HTR-8/SVneo (cell line): ENCODE measurements at places on chromosomes 4 and X.

GRCh38 chr4:152158225-152158624, 377.7 kb downstream of the FBXW7 start:
- no peak for DNase-seq

GRCh38 chr4:63563288-63564014, 845.8 kb downstream of the TECRL start:
- DNase-seq, result peak; percentile 0

- DNase-seq, result no peak
These were observed 230.1 kb downstream of the OPHN1 start for GRCh38 chrX:68203211-68203610.

GRCh38 chrX:48792219-48792618, 5.8 kb downstream of the GATA1 start:
- DNase-seq, result no peak

DNA sequence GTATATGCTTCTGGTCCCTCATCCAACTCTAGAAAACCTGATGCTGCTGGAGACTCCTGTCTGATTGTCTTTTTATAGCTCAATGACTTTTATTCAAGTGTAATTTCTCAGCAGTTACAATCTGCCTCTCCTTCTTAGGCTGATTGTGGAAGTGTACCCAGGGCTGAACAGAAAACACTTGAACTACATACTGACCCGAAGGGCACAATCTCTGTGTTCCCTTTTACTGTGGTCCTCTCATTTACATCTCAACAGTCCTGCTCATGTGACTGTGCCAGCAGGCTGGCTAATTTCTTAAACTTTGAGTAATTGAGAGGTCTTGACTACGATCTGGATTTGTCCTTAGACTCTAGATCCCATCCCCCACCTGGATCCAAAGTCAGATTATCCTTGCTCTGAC, 863.4 kb downstream of the PDHA2 start:
- DNase-seq, result no peak

- DNase-seq, result no peak
These were observed 79.9 kb downstream of the AMOT start for GRCh38 chrX:112760697-112761096.

DNA sequence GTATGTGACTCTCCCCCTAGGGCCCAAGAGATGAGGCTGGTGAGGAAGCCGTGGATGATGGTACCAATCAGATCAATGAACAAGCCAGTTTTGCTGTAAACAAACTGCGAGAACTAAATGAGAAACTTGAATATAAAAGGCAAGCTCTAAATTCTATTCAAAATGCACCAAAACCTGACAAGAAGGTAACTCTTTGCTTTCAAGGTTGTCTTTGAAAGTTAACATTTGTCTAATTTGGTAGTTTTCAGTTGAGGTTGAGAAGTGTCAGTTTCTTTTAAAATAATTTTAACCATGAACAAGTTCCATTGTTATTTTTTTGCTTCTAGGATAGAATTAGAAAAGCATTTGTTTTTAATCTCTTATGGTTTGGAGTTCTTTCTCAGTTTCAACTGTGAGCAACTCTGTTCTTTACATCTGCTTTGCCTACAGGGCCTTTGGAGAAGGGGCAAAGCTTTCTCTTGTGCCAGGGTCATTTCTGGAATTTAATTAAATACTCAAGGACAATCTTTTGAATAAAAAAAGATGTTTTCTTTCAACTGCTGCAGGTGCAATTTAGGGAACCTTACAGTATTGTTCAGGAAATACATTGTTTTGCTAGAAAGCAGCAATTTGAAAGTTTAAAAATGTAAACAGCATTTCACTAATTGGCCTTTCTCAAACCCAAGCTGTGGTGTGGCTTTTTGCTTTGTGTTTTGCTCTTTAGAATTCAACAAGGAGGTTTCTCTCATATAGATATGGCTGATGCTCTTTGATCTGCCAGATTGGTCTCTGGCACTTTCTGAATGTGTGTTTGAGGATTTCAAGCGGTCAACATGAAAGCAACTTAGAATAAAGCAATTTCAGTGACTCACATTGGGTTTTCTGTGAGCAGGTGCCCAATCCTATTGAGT, 62.9 kb downstream of the LRP2BP start:
- no peak for DNase-seq

DNA sequence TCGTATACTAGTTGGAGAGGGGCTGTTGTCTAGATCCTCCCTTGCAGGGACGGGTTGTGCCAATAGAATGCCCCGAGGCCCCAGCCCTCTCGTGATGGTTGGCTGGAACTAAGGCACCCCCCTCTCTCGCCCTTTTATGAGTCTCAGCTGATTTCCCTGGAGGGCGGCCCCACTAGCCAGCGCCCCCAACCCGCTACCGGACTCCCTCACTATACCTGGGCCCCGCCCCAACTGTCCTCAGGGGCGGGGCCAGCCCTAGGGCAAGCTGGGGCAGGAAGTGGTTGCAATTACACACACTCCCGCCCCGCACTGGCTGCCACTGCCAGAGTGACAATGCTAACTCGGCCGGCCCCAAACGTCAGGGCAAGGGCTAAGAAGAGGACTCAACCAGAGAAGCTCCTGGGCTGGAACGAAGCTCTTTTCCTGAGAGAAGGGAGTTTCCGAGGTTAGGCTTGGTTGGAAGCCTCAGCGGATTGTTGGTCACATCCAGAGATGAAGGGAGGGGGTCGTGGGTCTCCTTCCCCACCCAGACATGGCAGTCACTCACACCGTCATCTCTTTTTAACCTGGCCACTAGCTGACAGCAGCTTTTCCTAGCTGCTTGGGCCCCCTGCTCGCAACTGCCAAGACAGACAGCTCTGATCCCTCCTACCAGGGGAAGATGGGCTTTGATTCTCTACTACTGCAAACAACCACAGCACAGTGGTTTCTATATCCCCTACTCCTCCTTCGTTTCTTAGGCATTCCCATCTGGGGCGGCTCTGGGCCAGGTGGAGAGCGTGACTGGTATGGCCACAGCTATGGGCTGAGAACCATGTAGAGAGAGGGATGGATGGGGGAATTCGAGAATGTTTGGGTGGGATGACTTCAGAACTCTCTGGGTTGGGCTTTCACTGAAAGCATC, 21.0 kb upstream of the BCORL1 start:
- no peak for DNase-seq

DNA sequence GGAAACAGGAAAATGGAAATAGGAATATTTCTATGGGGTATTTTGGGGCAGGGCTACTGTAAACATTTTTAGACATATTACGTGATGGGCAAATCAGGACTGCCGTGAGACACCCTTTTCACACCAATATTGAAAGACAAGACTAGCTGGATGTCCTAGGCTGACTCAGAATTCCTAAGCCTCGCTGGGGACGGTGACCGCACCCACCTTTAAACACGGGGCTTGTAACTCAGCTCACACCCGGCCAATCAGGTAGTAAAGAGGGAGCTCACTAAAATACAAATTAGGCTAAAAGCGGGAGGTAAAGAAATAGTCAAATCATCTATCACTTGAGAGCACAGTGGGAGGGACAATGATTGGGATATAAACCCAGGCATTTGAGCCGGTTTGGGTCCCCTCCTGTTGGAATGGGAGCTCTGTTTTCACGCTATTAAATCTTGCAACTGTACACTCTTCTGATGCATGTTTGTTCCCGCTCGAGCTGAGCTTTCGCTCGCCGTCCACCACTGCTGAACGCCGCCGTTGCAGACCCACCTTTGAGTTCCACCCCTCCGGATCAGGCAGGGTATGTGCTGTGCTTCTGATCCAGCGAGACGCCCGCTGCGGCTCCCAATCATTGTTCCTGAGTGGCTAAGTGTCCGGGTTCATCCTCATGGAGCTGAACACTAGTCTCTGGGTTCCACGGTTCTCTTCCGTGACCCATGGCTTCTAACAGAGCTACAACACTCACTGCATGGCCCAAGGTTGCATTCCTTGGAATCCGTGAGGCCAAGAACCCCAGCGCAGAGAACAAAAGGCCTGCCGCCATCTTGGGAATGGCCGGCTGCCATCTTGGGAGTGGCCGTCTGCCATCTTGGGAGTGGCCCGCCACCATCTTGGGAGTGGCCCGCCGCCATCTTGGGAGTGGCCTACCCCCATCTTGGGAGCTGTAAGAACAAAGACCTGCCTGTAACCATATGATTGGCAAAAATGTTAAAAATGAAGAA, 152.6 kb downstream of the CRLF2 start:
- DNase-seq, result no peak

- peak; percentile 3 for DNase-seq
These were observed 130.3 kb downstream of the DIPK2B start for GRCh38 chrX:45070116-45071007.

DNA sequence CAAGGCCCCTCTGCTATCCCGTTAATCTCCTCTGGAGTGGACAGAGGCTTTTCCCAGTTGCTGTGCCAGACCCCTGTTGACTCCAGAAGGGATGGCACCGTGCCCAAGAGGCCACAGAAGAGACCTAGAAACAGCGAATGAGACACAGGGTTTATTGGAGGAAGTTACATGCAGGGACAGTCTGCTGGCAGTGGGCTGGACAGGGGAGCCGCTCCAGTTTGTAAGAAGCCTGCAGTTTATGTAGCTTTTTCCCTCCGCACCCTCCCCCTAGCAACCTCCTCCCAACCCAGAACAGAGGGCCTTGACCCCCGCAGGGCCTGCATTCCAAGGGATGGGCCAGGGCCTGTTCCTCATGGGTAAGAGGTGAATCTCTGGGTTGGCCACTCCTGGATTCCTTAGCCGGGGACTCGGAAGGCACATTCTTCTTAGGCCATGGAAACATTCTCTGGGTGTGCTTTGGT, 216.8 kb upstream of the PSAPL1 start:
- peak; percentile 53 for DNase-seq

- DNase-seq, result no peak
These were observed 171.7 kb upstream of the HCCS start for GRCh38 chrX:10939424-10939823.

DNA sequence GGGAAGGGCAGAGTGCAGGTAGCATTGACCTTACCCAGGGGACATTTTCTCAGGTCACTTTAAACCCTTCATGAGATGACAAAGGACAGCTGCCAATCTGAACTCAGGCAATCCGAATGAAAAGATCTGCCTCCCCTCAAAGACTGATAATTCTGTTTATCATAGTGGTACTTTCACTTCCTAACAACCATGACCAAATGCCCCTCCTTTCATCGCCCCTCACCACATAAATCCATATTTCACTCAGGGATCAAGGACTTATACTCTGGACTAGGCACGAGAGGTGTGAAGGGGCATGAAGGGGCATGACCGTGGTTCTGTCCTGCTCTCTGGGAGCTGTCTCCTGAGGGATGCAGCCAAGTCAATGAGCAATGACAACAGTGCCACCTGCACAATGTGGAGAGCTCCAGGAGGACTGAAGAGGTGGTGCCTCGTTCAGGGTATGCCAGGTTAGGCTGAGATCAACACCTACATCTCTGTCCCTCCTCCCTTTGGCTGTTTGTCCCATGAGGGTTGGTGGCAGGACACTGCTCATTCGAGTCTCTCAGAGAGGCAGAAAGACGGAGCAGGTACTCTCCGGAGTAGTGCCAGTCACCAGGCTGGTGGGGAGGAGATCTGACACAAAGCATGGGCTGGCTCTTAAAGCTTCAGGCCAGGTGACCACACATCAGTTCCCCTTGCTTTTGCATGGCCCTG, 12.5 kb downstream of the HS3ST1 start:
- no peak for DNase-seq

- DNase-seq, result peak; percentile 90
These were observed 21.1 kb upstream of the TADA2B start for GRCh38 chr4:7021930-7022664.

- no peak for DNase-seq
These were observed 42.1 kb upstream of the KLHL34 start for GRCh38 chrX:21700275-21700674.

DNA sequence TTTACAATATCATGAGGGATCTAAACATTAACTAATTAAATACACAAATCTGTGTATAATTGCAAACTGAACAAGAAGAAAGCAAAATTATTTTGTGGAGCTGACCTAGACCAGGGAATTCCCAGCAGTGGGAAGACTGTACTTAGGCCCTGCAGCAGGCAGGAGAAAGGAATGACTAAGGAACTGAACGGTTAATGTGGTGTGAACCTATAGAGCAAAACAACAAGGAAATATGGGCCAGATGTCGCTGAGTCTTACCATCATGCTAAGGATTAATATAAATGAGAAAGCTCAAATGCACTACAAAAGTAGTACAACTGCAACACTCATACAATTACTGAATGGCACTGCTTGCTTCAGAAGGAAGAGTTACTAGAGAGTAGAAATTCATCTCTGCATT, 120.3 kb upstream of the ATXN3L start:
- DNase-seq, result no peak

DNA sequence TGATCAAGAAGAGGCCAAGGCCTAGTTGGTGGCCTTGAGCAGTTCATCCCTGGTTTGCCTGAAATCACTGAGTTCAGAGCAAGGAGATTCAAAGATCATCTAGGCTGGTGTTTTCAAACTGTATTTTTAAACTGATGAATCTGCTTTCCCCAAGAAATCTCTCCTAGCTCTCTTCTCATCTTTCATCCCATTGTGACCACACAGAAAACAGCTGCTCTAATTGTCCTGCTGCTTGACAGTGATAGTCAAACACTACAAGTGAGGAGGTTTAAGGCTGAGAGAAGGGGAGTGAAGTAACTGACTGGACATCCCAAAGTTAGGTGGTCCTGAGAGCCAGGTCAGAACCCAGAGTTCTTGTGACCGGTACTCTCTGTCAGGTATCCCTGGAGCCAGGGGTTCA, 91.5 kb downstream of the LNX1 start:
- DNase-seq, result no peak

DNA sequence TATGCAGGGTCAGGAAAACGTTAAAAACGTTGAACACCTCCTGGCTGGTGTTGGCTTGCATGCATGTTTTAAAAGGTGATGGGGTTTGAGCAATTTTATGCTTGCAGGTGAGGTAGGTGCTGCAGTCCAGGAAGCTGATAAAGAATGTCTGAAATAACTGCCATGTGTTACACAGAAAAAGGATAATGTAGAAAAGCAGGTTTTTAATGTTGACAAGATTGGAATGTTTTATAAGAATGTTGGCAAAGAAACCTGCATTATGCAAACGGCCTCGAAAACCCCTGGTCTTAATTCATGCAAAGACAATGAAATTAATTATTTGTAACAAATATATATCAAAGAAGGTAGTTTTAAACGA, 723.7 kb upstream of the AGA start:
- DNase-seq, result no peak

DNA sequence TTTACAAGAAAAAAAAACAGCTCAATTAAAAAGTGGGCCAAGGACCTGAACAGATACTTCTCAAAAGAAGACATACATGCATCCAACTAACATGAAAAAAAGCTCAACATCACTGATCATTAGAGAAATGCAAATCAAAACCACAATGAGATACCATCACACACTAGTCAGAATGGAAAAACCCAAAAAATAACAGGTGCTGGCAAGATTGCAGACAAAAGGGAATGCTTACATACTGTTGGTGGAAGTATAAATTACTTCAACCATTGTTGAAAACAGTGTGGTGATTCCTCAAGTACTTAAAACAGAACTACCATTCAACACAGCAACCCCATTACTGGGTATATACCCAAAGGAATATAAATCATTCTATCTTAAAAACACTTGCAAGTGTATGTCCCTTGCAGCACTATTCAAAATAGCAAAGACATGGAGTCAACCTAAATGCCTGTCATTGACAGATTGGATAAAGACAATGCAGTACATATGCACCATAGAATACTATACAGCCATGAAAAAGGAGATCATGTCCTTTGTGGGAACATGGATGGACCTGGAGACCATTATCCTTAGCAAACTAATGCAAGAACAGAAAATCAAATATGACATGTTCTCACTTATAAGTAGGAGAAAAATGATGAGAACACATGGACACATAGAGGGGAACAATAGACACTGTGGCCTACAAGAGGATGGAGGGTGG, 97.6 kb downstream of the RAB28 start:
- DNase-seq, result no peak

GRCh38 chr4:150038335-150039076, 39.7 kb upstream of the DCLK2 start:
- no peak for DNase-seq

- DNase-seq, result no peak
These were observed 336.6 kb downstream of the SLITRK2 start for GRCh38 chrX:146154191-146154590.
